ENCODE measurements at places on chromosomes 12 and 14. TPM values are rescaled to one million over a fixed set of nuclear protein-coding genes. Genes with fewer than 3 reads are reported as not detected.

GRIN2B gene
- not detected for total RNA-seq

CLEC2A gene
- total RNA-seq = not detected

- DNase-seq = no peak
Observed at GRCh38 chr12:26978801-26979200, 35.4 kb downstream of the TM7SF3 start.

DNA sequence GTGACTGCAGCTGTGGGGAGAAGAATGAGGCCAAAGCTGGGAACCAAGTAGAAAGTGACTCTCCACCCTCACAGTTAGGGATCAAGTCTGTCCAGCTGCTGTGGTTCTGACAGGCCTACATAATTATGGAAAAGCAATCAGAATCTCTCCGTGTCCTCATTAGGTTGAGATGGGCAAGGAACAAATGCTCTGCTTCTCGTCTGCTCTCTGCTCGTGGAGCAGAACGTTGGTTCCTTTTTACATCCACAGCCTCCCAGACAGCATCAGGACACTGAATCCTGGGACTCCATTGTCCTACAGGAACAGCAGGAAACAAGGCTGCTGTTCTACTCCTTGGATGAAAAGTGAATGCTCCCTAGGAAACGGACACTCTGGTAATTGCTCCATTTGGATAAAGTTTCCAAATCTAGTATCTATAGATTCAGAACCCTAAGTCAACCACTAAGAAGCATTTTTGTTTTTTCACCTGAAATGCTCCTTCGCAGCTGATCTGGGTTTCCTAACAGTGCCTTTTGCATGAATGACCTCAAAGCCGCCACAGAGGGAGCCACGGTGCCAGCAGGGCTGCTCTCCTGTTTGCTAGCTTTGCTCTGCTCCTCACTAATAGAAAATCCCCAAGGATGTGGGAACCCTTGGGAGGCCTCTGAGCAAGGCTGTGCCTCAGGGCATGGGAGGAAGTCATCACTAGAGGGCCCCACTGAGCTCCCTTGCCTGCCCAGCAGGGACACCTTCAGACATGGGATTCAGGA is 102.0 kb downstream of the EGLN3 start:
- DNase-seq = peak; percentile 53

GRCh38 chr14:73489481-73490175 is 1.1 kb upstream of the RIOX1 start:
- DNase-seq = no peak

DNA sequence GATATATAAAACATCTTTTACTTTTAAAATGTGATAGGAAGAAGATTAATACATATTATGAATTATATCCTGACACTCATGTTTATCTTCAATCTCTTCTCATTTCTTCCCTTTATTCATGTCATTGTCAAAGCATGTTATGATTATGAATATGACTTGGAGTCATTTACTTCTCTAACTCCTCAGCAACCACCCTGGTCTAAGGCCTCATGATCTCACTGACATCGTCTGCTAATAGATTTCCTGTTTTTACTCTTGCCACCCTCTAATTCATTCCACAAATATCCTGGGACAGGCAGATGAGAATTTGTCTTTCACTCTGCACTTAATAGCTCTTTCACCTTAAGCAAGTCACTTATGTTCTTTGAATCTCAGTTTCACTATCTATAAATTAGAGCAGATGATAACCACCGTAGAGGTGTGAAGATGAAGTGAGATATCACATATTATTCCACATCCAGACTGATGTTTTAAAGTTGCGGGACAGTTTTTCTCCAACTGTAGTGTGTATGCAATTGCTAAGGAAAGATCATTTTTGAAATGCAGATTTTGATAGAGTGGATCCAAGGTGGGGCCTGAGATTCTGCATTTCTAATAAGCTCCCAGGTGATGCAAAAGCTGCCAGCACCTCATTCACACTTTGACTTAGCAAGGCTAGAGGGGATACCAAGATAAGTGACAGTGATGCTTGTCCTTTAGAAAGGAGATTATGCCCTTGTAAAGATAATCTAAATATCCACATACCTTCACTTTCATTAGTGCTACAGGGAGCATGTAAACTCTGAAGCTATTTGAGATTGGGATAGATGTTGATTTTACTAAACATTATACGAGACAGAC is 3.3 kb upstream of the IAPP start:
- DNase-seq = peak; percentile 2

DNA sequence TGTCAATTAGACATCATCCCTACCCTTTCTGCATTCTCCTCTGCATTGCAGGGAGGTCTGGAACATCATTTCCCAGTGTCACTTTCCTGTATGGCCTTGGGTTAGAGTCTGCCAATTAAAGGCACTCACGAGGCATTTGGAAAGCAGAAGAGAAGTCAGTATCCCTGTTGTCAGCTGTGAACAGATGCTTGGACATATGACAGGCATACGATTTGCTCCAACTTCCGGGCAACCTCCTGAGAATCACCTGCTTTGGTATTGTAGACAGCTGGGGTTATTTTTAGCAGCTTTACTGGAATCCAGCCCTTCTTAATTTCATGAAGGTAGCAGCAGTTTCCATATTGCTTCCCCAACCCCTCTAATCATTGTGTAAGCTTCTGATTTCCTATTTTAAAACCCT is 88.7 kb upstream of the DHRS4 start:
- DNase-seq = peak; percentile 73

- DNase-seq = no peak
Observed at GRCh38 chr12:113133036-113133435, 2.5 kb downstream of the RASAL1 start.

- no peak for DNase-seq
Observed at GRCh38 chr14:33589334-33589733, 361.5 kb downstream of the EGLN3 start.

GRCh38 chr14:89343356-89343755 is 73.7 kb downstream of the FOXN3 start:
- DNase-seq = no peak

Measured in myocyte (in vitro differentiated cells).